Activated CD4-positive, alpha-beta T cell treated with anti-CD3 and anti-CD28 coated beads for 1 hour (primary cell): ENCODE measurements at places on chromosomes 16 and 17.
A peak's percentile ranks its signal among the peaks of the same experiment; 100 is the strongest.

DNA sequence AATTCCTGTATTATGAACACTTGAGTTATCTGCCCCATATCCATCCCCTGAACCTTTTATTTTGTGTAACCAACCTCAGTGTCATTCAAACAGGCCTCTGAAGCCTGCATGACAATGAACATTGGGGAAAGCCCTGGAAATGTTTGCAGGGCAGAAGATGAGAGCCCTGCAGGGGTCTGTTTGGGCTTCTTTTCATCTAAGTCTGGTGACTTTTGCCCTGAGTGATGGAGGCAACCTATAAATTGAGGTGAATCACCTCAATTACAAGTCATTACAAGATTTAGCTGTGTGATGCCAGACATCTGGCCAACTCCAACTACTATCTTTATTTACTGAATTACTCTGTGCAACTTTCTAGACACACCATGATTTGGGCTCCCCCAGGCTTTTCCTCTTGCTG, 189.2 kb downstream of the MAF start:
- no peak for DNase-seq

DNA sequence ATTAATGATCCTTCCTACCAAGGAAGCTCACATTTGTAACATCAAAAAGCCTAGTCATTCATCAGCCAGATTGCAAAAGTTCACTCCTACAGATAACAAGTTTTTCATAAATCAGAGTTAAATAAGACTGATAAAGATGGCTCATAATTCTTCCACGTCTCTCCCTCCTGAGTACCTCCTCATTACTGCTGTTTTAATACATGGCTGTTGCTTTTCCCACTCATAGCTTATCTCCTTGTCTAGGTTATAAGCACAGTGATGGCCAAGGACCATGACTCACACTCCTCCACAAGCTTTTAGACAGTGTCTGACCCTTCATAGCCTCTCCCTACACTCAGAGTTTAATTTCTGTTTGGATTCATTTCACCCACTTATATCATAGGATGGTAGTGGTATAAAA, 100.9 kb upstream of the MON1B start:
- DNase-seq: no peak

- DNase-seq: no peak
Measured at GRCh38 chr16:8646326-8647053, 25.0 kb downstream of the METTL22 start.

DNA sequence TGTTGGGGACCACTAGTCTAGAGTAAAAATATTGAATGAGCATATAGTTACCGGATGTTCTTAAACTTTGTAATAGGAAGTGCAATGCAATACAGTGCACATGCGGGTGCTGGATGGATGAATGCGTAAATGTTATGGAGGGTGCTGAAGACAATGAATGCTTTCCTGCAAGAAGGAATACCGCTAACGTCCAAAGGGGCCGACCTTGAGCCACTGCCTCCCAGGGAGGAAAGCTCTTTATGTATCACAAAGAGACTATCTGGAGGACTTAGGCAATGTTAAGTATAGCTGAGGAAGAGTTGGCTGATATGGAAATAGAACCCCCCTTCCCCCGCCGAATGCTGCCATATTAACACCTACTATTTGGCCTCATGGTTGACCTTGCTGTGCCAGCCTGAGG, 27.5 kb upstream of the SHCBP1 start:
- DNase-seq: no peak

GRCh38 chr16:35747658-35748455, 2288.4 kb downstream of the TP53TG3F start:
- DNase-seq: no peak

DNA sequence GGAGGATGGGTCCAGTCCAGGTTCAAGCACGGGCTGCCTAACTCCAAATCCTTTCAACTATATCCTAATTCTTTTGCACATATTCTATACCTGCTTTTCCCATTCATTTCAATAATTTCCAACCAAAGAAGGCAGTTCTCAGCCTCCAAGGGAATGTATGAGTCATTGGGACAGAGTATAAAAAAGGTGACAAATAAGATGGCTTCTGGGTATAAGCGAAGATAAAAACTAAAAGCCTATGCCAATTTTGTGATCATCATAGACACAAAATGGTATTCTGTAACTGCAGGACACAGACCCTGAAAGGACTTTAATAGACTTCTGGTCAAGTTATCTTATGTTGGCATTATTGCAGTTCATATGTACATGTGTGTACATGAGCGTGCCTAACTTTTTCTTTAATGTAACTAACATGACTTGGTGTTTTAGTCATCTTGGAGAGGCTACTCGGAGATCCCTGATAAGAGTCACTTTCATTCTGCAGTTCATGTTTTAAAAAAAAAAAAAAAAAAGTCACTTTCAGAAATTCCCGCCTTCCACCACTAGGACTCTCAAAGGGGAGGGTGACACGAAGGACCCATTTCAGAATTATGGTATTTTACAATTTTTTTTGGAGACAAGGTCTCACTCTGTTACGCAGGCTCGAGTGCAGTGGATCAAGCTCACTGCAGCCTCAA, 17.3 kb downstream of the COG1 start:
- DNase-seq: no peak

GRCh38 chr16:3235856-3236669, 1.1 kb upstream of the ZNF200 start:
- peak; percentile 15 for DNase-seq

GRCh38 chr17:29383686-29384085, 6.5 kb upstream of the TAOK1 start:
- no peak for DNase-seq

DNA sequence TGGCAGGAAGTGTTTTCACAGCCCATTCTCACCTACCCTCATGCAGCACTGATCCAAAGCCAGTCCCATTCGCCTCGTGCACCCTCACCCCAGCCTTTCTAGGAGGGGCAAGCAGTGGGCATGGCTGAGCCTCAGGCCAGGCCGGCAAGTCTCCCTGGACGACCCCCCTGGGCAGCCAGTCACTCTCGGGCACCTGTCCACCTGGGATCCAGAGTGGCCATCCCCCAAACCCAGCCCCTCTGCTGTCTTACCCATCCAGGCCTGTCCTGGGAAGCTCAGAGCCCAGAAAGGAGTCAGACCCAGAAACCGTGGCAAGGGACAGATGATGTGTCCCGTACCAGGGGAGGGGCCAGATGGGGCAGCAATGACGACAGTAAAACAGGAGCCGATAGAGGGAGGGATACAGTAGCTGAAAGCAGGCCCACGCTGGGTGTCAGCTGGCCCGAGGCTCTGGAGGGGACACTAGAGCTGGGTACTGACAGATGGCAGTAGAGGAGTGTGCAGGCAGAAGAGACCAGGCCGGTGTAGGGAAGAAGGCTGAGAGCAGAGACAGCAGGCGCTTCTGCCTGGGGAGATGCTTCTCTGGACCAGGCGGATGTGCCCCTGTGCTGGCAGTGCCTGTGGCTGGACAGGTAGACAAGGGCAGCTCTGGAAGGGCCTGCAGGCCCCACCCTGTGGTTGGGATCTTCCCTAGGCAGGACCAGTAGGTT, 5.8 kb downstream of the CMTM3 start:
- no peak for DNase-seq

DNA sequence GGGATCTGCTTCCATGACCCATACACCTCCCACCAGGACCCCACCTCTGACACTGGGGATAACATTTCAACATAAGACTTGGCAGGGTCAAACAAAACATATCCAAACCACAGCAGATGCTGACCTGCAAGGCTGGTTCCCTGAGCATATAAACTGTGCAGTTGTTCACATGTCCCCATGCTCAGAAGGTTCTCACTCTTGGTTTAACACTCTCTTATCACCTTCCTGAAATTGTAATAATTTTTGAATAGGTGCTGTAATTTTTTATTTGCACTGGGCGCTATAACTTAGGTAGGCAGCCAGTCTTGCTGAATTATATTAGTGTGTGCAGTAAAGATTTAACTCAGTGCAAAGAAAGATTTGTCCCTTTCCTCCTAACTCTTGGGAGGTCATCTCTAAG, 824.8 kb upstream of the SOX9 start:
- DNase-seq: no peak

GRCh38 chr16:78292844-78293380, 193.5 kb downstream of the WWOX start:
- DNase-seq: no peak

- DNase-seq: no peak
Measured at GRCh38 chr17:35708149-35708548, 23.3 kb upstream of the RASL10B start.
